ENCODE measurements at places on chromosomes 16 and 17.

- peak; percentile 13 for DNase-seq
Observed at GRCh38 chr17:51035431-51035830, 85.2 kb downstream of the SPAG9 start.

DNA sequence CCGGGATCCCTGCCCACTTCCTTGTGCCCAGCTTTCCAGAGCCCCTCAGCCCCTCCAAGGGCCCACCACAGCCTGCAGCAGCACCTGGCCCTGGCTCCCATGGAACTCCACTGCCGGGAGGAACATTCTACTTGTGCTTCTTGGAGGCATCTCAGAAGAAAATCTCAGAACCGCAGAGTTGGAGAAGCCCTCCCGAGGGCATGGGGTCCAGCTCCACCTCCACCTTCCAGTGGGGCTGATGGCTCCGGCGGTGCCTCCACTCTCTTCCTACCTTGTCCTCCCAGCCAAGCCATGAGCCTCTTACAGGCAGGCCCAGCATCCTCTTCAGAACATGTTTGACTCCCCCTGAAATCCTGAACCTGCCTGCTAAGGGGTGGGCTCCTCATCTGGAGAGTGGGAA, 79.4 kb upstream of the ZNF469 start:
- no peak for DNase-seq

- DNase-seq, result no peak
Observed at GRCh38 chr17:83124871-83125514, 45.6 kb downstream of the METRNL start.

DNA sequence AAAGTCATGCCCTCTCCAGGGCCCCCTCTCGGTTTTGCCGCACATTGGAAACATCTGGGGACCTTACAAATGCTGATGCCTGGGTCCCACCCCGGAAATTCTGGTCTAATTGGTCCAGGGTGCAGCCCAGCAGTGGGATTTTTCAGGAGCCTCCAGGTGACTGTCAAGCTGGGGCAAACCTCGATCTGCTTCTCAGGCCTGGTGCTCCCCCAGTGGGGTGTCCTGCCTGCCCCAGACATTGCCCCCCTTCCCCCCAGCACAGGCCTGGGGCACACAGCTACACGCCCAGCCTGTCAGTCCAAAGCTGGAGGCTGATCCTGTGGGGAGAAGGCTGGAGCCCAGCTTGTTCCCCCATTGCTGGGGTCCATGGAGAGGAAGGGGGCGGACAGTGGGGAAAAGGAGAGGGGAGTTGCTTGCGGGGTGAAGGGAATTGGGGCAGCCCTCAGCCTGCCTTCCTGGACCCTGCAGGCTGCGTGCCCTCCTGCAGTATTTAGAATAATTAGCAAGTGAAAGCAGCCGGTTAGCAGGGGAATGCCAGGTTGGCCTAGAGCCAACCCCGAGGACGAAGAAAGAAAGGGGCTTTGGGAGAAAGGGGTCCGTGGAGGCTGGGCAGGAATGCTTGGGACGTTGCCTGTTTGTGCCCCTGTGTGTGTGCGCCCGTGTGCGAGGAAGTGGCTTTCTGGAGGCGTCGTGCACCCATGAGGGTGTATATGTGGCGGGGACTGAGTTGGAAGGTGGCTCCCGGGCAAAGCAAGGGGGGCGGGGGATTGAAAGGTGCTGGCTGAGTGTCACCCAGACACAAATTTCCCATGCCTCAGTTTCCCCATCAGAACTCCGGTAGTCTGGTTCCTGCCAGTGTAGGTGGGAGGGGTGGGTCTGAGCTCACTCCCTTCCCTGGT, 5.9 kb downstream of the FOXJ1 start:
- no peak for DNase-seq

Measured in SW 1271 (cell line).